HuH-7 (cell line): ENCODE measurements at places on chromosomes 4 and X.

GRCh38 chr4:2606960-2607506, 70.6 kb downstream of the FAM193A start:
- no peak for DNase-seq

GRCh38 chr4:2065106-2065930, 6.2 kb downstream of the NAT8L start:
- no peak for DNase-seq

GRCh38 chrX:17295791-17296190, 79.2 kb upstream of the NHS start:
- no peak for DNase-seq

DNA sequence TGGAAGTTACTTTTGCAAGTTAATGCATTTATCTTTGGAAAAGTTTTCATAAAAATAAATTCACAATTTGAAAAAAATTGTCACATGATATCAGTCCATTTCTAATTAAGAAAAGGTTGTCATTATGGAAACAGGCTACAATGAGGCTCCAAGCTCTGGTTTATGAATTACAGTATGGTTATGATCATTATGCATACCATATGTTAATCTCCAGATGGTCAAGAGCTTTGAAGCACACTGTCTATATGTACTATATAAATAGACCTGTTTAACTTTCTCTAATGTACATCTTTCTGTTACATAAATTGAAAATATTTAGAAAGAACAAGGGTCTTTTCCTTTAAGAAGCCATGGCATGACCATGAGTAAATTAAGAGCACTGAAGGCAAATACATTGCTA, 2338.8 kb downstream of the PCDH7 start:
- no peak for DNase-seq

DNA sequence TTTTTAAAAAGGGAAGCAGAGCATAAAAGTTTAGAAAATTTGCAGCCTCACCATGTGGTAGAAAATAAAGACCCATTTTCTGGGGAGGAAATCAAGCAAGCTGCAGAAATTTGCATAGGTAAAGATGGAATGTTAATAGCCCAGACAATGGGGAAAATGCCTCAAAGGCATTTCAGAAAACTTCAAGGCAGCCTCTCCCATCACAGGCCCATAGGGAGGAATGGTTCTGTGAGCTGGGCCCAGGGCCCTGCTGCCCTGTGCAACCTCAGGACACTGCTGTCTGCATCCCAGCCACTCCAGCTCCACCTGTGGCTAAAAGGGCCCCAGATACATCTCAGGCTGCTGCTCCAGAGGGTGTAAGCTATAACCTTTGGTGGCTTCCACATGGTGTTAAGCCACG, 137.9 kb downstream of the INPP4B start:
- no peak for DNase-seq

DNA sequence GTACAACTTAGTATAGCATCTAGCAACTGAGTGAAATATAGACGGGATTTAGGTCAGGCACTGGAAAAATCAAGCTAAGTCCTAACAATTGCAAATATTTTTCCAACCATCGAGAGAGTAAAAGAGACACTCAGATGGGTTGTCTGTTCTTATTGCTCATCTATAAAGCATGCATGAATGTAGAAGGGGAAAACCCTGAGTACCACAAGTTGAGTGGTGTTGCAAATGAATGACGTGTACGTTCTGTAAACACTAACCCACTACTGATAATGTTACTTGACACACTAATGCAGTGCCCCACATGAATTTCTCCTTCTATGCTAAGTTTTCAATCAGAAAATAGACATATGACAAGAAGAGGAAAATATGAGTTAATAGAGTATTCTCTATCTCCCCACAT, 211.2 kb downstream of the COX18 start:
- no peak for DNase-seq

- peak; percentile 12 for DNase-seq
These were observed 70.9 kb upstream of the UGT2B7 start for GRCh38 chr4:69025191-69025998.

DNA sequence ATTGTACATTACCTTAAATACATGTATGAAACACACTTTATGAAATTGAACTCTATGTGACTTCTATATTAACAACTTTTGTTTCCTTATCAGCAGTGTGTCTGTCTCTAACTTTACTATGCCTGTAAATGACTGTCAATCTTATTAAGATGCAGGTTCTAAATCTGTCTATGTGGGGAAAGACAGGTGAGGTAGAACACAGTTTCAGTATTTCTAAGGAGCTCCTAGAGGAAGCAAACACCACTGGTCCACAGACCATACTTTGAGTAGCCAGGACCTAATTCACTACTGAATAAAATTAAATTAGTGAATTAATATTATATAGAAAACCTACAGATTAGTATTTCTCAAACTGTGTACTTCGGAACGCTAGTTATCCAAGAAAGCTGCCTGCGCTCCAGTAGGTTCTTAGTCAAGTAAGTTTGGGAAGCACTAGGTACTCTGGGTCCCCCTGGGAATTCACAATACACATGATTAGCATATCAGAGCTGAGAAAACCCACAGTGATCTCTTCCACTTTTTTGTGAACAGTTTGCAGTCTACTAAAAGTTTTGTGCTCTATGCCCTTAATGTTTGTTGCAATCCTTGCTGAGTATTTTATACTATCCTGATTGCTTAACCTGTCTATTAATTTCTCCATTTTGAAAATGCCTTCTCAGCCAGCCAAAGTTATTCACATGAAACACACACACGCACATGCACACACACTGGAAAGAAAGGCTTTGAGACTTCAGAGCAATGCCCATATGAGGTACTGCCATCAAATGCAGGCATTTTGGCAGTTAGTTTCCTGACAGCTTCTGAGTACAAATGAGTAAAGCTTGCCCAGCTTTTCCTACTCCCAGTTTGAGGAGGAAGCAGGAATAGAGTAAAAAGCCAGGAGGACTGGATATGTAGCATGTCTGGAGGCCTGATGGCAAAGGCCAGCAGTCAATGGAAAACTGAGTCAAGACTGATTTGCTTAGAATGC, 133.6 kb upstream of the CPEB2 start:
- no peak for DNase-seq

DNA sequence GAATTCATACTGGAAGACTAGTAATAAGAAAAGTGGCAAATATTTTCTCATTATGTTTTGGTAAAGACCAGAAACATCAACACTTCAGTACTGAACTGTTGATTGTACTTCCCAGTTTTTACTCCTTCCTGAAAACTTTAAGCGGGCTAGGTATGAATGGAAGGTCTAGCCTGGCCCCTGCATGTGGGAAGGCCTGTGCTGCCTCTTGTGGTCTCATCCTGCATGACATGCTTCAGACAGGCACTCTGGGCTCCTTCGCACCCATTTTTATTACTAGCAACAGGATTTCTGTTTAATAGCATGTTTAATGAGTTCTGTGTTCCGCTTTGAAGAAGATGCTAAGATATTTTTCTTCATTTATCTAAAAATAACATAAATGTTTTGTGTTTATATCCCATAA, 279.1 kb downstream of the ANK2 start:
- DNase-seq: peak; percentile 12

GRCh38 chrX:36897690-36898089, 110.5 kb upstream of the FAM47C start:
- no peak for DNase-seq

DNA sequence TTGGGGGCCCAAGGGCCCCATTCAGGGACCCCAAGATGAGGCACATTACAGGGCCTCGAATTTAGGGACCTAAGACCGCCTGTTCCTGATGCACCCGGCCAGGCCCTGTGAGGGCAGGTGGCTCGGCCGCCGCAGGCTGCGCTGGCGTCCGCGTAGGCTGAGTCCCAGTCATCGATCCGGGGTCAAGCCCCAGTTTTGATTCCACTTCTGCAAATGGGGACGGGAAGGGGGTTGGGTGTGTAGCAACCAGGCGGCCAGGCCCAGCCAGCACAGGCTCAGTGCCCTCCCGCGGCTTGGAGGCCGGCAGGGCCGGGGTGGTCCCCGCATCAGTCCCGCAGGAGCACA, 327 bp downstream of the PNPLA4 start:
- no peak for DNase-seq

DNA sequence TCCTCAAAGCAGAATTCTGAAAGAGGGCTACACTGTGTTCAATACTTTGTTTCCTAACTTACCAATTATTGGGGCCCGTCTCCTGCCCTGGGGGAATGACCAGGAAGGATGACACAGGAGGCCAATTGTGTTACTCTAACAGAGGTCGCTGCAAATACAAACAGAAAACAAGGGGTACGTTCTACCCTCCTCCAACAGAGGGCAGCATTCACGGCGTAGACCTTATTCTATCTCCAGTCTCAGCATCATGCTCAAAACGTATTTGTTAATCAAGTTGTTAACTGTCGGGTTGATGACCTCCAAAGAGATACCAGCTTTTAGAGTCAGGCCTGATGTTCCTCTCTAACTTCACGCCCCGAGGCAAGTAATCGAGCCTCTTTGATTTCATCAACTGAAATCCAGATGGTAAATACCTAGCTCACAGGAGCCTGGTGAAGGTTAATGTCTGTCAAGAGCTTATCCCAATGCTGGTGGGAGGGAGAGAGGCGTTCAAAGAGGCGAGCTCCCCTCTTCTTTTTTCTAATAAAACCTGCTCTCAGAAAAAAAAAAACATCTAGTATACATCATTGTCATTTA, 181.0 kb upstream of the KCNIP4 start:
- DNase-seq: peak; percentile 28

- no peak for DNase-seq
These were observed 105.2 kb downstream of the GASK1B start for GRCh38 chr4:158067646-158068045.

DNA sequence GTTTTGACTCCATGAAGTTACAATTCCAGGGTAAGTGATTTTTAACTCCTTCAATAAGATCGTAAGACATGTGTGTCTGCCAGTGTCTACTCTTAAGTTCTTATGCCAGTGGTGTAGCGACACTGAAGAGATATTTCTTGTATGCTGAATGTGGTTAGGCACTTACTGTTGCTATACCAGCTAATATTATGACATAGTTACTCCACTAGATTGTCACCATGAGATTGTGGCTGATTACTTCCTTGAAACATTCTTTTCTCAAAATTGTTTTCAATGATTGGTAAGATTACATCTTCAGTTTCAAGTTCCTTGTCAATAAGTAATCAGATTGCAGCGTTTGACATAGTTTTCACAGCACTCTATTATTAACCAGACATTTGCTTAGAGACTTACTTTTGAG, 60.6 kb upstream of the PAGE5 start:
- no peak for DNase-seq

DNA sequence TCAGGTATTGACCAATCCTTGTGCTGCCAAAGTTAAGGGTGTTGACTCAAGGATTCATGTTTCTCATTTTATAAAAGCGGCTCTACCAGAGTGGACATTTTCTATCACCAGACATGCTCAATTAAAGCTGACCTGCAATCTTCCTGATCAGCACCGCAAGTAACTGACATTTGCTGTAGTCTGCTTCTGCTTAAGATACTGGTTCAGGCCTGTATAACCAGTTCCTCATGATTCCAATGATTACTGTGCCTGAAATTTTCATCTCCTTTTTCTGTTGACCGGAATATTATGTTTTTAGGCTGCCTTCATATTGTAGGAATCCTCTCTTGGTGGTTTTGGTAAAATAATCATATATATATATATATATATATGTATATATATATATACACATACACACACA, 160.2 kb upstream of the SPIN4 start:
- DNase-seq: no peak

- DNase-seq: no peak
These were observed 153.6 kb upstream of the INTU start for GRCh38 chr4:127479031-127479622.

DNA sequence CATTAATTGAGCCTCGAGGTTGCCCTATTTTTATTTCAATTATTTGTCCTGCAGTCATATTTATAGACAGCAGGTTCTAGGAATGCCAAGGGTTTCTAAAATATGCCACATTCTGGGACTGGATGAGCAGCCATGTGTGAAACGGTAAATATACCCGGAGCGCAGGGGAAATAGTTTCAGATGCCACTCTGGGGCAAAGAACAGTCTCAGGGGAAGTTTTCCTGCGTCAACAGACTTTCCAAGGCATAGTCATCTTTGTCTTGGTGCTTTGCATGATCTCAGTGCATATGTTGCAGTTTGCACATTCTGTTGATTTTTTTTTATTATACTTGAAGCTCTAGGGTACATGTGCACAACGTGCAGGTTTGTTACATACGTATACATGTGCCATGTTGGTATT, 71.0 kb downstream of the GPAT3 start:
- no peak for DNase-seq

GRCh38 chrX:41036668-41037326, 48.4 kb upstream of the USP9X start:
- no peak for DNase-seq

DNA sequence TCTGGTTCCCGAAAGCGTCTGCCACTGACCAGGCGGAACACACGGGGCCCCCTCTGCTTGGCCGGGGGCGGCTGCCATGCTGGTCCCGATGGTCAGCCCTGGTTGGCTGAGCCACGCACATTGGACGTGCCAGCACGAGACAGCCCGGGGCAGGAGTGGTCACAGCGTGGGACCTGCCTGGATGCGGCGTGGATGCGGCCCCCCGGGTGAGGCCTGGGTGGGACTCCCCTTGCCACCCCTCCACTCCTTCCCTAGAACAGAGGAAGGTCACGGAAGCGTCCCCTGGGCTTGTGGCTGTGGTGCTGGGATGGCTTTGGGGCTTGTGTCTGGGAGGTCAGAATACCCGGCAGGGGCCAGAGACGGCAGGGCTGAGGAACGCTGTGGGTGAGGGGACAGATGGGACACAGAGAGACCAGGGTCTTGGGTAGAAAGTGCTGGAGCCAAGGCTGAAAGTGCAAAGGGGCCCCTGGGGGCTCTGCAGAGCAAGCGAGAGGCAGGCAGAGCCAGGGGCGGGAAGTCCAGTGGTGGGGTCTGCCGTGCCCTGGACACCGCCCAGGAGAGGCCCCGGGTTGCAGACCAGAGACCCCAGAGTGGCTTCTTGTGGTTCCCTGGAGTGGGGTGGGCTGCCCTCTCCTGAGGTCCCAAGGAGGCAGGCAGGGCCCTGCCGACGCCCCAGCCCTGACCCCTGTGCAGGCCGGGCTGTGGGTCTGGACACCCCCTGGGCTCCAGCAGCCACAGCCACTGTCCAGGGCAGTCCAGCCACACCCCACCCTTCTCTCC, 8.6 kb upstream of the CPLX1 start:
- no peak for DNase-seq

DNA sequence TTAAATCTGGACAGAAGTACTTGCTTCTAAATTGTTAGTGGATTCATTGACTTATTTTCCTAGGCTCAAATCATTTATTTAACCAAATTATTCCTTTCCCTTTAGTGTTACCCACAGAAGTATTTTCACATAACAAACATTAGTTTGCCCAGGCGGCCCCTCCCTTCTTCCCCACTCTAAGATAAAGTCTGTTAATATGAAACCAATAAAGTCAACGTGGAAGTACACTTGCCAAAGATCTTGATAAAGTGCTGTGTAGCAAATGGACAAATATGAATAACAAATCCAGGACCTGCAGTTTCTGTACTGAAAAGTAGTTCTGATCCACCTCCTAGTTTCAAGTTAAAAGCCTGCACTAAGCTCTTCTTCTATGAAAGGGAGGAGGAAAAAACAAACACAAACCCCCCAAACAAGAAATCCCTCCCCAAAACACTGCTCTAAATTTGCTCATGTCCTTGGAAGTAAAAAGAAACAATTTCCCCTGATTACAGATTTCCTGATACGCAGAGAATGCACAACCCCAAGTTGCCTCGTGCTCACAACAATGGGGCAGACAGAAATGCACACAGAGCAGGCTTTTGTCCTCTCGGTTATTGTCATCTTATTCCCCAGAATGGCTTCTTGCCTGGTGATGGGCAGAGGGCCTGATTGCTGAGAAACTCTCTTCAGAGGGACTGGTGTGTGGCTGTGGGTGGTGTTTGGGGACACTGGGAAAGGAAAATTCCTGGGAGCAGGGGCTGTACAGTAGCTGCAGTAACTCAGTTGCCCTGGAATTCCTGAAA, 23.2 kb downstream of the TMSB4X start:
- no peak for DNase-seq

GRCh38 chrX:26722666-26723428, 506.9 kb downstream of the MAGEB5 start:
- DNase-seq: no peak
